M059J (cell line): ENCODE measurements at places on chromosomes 7 and 10.

GRCh38 chr10:20299034-20299736, 483.0 kb downstream of the PLXDC2 start:
- DNase-seq, result peak; percentile 21

- peak; percentile 59 for DNase-seq
Measured at GRCh38 chr10:72334196-72334824, 20.4 kb downstream of the DNAJB12 start.

- peak; percentile 56 for DNase-seq
Measured at GRCh38 chr10:27661514-27662286, 83.9 kb downstream of the MKX start.

DNA sequence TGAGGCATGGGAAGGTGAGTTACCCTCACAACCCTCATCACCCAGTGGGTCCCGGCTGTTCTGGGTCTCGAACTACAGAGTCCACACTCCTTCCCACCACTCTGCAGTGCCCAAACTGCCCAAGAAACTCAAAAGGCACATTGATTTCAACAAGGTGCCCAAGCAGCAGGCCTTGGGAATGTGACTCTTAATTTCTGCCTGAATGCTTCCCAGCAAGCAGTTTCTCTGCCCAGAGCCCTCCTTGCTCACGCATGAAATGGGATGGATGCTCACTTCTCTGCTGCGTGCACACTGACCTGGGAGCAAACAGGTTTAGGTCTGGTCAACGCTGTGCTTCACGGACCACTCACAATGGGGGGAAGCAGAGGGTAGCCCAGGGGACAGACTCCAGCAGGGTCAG, 77.9 kb downstream of the GRB10 start:
- DNase-seq, result no peak

DNA sequence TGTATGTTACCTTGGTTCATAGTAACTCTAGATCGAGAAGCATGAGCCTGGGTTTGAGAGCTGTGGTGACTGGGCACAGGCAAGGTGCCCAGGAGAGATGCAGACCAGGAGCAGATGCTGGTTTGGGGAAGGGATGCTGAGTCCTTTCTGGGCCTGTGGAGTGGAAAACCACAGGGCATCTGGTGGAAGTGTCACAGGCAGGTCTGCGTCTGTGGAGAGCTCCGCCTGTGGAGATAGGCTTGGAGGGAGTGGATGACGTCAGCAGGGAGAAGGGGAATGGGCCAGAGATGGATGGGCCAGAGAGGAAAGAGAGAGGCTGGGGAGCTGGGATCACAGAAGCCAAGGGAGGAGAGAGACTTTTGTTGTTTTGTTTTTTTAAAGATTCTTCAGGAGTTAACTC, 14.8 kb downstream of the CYP26A1 start:
- no peak for DNase-seq

GRCh38 chr7:39033885-39034624, 56.3 kb downstream of the POU6F2 start:
- no peak for DNase-seq

DNA sequence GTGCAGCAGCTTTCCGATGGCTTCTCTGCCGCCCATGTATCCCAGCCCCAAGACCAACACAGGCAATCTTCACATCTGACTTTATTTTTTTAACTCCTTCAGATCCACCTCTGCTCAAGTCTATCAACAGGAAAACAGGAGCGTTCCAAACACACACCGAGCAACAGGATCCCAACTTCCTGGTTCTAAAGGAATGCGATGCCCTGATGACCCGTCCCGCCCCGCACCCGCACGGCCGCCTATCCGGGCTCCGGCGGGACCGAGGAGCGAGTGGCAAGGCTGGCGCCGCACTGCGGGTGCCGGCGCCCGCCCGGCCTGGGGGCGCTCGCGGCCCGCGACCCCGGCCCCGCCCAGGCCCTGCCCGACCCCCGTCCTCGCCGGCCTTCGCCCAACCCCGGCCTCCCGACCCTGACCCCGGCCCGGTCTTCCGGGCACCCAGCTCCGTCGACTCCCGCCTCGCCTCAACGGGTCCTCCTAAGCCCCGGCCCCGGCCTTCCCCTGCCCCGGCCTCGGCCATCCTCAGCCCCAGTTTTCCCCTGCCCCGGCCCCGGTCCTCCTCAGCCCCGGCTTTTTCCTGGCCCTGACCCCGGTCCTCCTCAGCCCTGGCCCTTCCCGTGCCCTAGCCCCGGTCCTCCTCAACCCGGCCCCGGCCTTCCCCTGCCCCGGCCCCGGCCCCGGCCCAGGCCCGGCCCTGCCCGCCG, 730 bp downstream of the LARP4B start:
- peak; percentile 46 for DNase-seq

- DNase-seq, result no peak
Measured at GRCh38 chr10:132541601-132542011, 4.0 kb downstream of the INPP5A start.
